ENCODE measurements at places on chromosomes 7 and 10.

DNA sequence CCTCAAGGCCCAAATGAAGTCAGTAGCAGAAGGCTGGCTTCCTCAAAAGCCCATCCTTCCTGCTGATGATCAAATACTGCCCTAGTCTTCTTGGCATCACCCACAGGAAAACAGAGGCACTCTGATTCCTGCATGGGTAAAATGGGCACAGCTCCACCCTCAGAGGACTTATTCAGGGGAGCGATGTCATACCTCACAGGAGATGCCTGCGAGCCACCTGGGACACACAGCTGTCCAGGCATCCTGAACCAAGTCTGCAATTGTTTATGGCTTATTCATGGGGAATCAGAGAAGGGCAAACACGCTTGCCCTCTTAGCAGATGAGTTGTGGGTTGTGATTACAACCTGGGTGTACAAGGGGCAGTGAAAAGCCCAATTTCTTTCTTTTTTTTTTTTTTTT, 22.0 kb upstream of the LMTK2 start:
- no peak for DNase-seq

DNA sequence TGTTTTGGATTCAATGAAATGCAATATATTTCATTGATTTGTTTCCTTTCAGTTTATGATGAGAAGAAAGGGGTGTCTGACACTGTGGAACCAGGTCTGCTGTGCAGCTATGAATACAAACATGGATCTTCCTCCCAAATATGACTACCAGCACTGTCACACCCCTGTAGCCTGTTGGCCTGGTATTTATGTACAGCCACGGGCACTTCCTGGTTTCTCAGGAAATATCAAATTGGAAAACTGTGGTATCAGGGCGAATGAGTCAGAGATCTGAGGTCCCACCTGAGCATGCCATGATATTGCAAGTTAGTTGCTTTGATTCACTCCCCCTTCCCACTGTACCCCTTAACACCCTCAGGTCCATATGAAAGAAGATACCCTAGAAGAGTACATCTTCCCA, 87.8 kb downstream of the DNMBP start:
- peak; percentile 48 for DNase-seq

DNA sequence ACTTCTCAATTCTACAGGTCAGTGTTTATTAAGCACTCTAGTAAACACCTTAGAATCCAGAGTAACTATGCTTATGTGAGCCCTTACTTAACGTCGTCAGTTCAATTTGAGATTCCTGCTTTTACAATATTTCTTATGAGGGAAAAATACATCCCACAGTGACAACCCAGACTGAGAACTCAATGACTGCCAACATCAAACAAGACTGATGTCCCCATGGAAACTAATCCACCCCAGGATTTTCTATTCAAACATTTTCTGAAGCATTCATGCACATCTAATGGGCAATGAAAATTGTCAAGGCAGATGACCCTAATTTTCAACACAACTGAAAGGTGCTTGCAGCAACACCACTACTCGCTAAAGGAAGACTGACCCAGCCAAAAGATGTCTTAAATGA, 67.0 kb downstream of the ATE1 start:
- no peak for DNase-seq

- DNase-seq, result no peak
Observed at GRCh38 chr7:117138981-117139380, 183.9 kb downstream of the WNT2 start.

- DNase-seq, result no peak
Observed at GRCh38 chr10:128390596-128390995, 264.4 kb upstream of the MKI67 start.

GRCh38 chr7:31098642-31099360, 46.7 kb downstream of the ADCYAP1R1 start:
- DNase-seq, result no peak

GRCh38 chr10:114437473-114438292, 33.4 kb upstream of the AFAP1L2 start:
- DNase-seq, result peak; percentile 23

GRCh38 chr7:150408393-150409299, 29.5 kb downstream of the ZNF775 start:
- no peak for DNase-seq

- DNase-seq, result no peak
Observed at GRCh38 chr7:140384894-140385545, 13.3 kb downstream of the SLC37A3 start.

- DNase-seq, result no peak
Observed at GRCh38 chr7:105816954-105817615, 59.3 kb downstream of the ATXN7L1 start.

GRCh38 chr10:95319239-95319638, 28.4 kb upstream of the PDLIM1 start:
- DNase-seq, result no peak

GRCh38 chr10:79402951-79403350, 42.5 kb downstream of the ZCCHC24 start:
- no peak for DNase-seq

- no peak for DNase-seq
Observed at GRCh38 chr10:35716776-35717175, 74.7 kb upstream of the FZD8 start.

GRCh38 chr10:76012716-76013327, 581.4 kb downstream of the LRMDA start:
- DNase-seq, result no peak

GRCh38 chr7:45610019-45610418, 35.9 kb downstream of the ADCY1 start:
- no peak for DNase-seq

DNA sequence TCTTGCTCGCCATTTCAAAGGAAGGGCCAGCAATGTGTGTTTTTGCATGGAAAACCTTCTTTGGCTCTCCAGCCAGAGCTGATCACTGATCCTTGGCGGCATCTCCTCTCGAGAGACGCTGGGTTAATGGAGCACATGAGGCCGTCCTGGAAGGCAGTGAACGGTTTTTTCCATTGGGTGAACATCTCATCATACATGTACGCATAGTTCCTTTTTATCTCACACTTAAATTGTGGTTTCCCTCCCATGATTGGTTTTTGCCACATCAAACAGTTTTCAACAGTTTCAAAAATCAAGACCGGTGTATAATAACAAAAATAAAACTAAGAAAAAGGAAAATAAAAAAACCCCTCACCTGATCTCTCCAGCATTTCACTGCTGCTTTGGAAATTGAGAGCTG, 276.4 kb downstream of the TCF7L2 start:
- no peak for DNase-seq

- DNase-seq, result peak; percentile 25
Observed at GRCh38 chr7:18257711-18258110, 230.1 kb upstream of the PRPS1L1 start.
